Stimulated activated CD4-positive, alpha-beta T cell treated with anti-CD3 and anti-CD28 coated beads, TNF-alpha, amount 100 ng/mL, for 48 hours (primary cell): ENCODE measurements at places on chromosomes 16 and 17.

DNA sequence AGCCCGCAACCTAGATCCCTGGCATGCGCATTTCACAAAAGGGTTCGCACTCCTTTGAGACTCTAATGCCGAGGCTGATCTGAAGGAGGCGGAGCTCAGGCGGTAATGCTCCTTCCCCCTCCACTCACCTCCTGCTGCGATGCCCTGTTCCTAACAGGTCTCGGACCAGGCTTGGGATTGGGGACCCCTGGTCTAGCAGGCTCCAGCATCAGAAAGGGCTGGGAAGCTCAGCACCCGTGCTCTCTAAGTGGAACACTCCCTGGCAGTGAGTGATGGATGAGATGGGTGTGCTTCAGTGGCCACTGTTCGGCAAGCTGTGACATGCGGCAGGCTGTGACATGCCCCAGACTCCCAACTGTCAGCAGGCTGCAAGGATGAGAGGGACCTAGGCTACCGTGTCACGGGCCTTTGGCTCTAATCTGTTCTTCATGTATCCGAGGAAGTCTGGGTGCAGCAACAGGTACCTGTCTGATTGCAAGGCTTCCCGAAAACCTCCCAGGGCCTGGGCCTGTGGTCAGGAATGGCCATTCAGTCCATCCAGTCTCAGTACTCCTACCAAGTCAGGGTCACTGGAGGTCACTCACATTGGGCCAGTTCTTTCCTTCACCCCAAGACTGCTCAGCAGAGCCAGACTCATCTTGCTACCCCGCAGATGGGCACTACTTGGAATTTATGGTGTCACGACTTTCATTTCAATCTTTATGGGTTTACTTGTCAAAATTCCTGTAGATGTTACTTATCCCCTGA lies 1.3 kb upstream of the ST6GALNAC2 start:
- no peak for DNase-seq

- no peak for DNase-seq
These were observed 2.2 kb downstream of the LLGL1 start for GRCh38 chr17:18227635-18228034.

DNA sequence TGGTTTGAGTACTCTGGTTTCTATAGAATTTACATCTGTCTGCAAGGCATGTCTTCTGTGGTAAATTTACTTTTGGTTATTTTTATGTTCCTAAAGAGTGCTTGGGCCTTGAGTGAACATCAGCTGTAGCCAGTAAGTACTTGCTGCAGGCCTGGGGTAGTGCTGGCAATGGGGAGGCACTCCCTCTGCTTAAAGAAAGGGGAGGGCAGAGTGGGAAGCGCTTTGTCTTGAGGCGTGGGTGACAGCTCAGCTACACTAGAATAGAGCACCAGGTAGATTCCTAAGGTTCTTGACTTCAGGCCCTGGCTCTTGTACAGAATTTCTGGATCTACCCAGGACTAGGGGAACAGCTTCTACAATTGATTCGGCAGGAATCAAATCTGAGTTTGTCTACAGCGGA lies 50.6 kb downstream of the MPHOSPH6 start:
- DNase-seq, result no peak

- no peak for DNase-seq
These were observed at the start of gene CCDC102A for GRCh38 chr16:57536306-57537193. CCDC102A (minus strand) TSS chr16:57536571; CDS start chr16:57529177, 7,394 bp downstream.

GRCh38 chr17:75316253-75316652 lies 27.0 kb upstream of the SLC25A19 start:
- DNase-seq, result no peak

DNA sequence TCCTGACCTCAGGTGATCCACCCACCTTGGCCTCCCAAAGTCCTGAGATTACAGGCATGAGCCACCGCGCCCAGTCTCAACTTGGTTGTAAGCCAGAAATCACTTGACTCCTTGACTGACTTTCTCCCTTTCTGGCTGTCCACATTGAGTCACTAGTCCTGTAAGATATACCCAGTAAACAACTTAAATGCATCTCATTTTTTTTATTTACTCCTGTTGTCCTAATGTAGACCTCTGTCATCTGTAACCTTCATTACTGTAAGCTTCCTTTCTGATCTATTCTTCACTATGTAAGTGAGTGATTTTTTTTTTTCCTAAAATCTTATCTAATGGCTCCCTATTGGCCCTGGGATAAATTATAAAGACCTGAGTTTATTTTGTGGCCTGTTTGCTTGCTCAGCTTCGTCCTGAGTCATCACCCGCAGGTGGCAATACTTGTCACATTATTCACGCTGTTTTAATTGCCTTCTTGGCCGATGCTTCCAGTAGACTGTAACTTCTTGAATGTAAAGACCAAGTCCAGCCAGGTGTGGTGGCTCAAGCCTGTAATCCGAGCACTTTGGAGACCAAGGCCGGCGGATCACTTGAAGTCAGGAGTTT lies 41.0 kb downstream of the PAFAH1B1 start:
- DNase-seq, result no peak

DNA sequence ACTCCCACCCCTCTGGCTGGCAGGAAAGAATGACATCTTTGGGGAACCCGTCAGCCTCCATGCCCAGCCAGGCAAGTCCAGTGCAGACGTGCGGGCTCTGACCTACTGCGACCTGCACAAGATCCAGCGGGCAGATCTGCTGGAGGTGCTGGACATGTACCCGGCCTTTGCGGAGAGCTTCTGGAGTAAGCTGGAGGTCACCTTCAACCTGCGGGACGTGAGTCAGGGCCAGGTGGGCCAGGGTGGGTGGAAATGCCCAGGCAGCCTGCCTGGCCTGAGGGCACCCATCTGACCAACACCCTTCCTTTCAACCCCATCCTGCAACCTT lies 8.1 kb upstream of the DCAF7 start:
- DNase-seq, result no peak

DNA sequence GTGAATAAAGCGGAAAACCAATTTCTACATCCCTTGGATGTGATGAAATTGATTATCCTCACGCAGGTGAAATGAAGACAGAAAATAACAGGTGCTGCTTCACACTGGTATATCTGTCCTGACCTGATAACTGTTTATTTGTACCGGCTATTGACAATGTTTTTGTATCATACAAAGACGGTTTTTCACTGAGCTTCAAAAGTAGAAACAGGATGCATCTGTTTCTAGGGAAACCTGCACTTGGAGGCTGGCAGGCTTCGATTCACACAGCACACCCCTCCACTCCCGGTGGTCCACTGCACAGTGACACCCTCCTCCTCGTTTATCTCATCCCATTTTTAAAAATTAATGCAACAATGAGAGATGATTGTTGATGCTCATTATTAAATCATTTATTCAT lies 104.5 kb downstream of the CPPED1 start:
- no peak for DNase-seq

DNA sequence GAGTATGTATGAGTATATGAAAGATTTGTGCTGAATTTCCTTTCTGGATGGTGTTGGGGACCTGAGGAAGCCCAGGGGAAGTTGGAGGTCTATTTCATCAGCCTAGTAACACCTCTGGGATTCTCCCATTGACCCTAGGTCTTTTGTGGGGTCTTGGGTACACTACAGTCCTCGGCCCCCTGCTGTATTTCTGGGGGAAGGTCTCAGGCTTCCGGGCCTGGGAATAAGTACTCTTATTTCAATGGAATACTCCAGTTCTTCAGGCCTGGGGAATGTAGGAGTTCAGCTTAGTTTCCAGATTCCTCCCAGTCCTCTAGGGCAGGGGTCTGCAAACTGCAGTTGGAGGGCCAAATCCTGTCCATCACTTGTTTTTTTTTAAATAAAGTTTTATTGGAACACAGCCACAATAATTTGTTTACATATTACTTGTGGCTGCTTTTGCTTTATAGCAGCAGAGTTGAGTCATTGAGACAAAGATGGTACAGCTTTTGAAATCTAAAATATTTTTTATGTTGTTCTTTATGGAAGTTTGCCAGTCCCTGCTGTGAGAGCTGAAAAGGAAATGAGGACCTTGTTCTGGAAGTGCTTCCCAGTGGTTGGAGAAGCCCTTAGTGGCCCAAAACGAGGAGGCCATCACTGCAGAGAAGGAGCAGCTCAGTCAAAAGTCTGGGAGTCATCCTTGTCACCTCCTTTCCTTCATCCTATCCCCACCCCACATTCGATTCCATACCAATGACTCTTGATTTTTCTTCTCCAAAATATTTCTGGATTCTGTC lies 142.5 kb upstream of the HS3ST2 start:
- no peak for DNase-seq
